Adipocyte (in vitro differentiated cells): ENCODE measurements at places on chromosomes 3 and 15.
A peak's percentile ranks its signal among the peaks of the same experiment; 100 is the strongest.

GRCh38 chr15:59230531-59231055, 23.9 kb downstream of the LDHAL6B start:
- DNase-seq: no peak

GRCh38 chr3:14879211-14879874, 60.6 kb downstream of the FGD5 start:
- DNase-seq: no peak

DNA sequence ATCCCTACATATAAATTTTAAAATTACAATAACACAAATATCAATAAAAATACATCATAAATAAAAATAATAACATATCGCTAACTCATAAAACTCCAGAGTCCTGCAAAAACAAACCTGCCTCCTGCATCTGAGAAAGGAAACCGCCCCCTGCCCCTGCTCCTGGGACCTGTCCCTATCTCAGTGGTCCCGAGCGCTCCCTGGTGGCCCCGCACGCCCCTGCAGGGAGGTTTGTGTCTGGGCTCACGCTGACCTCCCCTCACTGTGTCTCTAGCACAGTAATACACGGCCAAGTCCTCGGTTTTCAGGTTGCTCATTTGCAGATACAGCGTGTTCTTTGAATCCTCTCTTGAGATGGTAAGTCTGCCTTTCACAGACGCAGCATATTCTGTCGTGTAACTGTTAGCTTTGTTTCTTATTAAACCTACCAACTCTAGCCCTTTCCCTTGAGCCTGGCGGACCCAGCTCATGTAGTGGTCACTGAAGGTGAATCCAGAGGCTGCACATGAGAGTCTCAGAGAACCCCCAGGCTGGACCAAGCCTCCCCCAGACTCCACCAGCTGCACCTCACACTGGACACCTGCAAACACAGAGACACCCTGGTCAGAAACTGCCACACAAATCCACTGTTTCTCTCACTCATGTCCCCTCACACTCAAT, 554.1 kb downstream of the GOLGA6L6 start:
- DNase-seq: no peak

- no peak for DNase-seq
These were observed 12.8 kb downstream of the C15orf39 start for GRCh38 chr15:75214293-75215096.

GRCh38 chr15:84762840-84763572, 14.6 kb downstream of the ZNF592 start:
- no peak for DNase-seq

DNA sequence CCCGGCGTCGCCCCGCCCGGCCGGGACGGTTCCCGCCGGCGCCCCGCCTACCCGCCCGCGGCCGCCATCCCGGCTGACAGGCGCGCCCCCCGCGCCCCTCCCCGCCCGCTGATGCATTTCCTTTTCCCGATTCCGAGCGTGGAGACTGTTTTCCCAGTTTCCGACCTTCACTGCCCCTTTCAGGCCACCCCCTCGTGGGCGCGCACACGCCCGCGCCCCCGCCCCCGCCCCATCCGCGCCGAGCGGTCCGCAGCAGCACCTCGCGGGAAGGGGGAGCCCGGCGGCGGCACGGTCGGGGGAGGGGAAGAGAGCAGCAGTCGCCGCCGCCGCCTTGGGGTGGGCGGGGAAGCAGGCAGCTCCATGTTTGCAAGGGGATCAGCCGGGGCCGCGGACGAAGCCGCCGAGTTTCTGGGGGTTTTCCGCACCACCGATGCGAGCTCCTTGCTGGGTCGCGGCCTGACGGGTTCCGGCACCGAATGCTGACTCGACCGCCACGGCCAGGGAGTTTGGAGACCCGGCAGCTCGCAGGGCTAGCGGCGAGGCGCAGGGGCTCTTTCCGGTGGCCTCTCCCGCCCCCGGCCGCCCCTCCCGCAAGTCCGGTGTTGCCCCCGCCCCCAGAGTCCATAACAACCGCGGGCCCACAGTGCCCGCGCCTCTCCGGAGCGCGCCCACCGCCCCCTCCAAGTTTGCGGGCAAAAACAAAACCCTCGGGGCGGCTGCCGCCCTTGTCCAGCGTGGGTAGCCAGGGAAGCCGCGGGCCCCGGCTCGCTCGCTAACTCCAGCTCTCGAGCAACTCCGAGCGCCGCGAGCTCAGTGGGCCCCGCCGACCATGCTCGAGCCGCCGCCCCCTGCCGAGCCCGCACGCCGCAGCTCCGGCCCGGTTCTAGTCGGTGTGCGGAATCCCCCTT, 3.2 kb upstream of the SIN3A start:
- DNase-seq: peak; percentile 85

DNA sequence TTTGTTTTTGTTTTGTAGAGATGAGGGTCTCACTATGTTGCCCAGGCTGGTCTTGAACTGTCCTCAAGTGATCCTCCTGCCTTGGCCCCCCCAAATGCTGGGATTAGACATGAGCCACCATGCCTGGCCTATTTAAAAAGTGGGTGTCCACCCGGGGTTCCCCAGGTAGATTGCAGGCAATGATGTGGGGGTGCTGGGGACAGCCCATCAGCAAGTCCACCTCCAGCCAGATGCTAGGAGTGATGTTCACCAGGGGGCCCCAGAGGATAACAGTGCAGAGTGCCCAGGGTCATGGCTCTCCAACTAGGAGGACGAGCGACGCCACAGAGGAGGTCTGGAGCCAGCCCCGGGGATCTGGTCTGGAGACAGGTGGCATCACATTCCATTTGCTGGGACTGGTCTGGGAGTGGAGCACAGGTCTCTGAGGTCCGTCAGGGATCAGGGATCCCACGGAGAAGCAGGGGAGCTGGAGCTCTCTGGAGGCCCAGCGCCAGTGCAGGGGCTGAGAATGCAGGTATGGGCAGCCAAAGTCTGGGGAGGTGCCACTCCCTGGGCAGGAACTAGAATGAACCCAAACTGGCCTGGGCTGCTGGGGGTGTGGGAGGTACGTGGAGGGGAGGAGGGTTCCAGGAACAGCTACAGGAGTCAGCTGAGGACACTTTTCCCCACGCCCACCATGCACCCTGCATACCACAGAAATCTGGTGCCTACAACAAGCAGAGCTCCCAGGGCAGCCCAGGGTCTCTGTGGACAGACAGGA, 51.2 kb upstream of the PCSK6 start:
- no peak for DNase-seq

GRCh38 chr3:170753421-170754310, 116.3 kb downstream of the RPL22L1 start:
- peak; percentile 63 for DNase-seq
